HS-5 (cell line): ENCODE measurements at places on chromosomes 7 and 10.

DNA sequence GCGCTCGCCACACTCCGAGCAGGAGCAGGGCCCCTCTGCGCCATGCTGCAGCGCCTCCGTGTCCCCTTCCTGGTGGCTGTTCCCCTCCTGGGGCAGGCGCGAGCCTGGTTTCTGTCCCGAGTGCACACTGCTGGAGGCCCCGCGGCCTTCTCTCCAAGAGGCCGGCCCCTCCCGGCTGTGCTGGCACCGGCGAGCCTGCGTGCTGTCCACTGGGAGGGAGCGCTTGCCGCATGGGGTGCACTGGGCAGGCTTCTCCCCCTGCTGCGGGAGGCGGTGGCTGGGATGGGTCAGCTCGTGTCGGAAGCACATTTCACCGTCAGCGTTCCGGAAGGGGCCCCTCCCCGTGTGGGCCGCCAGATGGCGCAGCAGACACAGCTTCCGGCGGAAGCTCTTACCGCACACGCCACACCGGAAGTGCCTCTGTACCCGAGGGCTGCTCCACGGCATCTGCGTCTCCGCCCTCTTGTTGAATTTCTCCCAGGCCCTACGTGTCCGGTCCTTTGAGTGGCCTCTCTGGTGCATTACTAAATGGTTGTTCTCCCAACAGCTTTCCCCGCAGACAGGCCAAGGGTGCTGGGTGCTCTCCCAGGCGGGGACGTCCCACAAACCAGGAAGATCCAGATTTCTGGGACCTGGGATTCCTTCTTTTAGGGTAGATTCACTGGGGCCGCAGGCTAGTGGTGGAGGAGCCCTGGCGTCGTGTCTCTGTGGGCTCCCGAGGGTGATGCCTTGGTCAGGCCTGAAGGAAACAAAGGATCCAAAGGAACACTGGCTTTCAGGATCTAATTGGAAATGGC lies 18.7 kb downstream of the ZNF786 start:
- no peak for DNase-seq

DNA sequence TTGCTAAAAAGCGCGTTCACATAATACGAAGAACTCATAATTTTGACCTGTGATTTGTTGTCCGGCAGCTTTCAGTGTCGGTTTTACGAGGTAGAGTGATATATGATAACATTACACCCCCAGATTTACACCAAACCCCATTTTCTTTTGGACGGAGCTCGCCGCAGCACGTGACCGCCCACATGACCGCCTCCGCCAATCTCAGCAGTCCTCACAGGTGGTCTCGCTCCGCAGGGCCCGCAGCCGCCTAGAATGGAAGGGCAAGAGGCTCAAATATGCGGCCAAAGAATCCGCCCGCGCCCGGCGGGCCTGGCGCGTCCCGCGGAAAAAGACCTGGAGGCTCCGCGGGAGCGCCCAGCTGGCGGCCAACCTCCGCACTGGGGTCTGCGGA lies at the start of gene HOXA7:
HOXA7 (minus strand) TSS at position 168 of the 391 bp plus-strand sequence; CDS start at position 38, 130 bp downstream.
- DNase-seq, result peak; percentile 42

GRCh38 chr7:75762350-75762917 lies 9.6 kb downstream of the CCL26 start:
- no peak for DNase-seq

DNA sequence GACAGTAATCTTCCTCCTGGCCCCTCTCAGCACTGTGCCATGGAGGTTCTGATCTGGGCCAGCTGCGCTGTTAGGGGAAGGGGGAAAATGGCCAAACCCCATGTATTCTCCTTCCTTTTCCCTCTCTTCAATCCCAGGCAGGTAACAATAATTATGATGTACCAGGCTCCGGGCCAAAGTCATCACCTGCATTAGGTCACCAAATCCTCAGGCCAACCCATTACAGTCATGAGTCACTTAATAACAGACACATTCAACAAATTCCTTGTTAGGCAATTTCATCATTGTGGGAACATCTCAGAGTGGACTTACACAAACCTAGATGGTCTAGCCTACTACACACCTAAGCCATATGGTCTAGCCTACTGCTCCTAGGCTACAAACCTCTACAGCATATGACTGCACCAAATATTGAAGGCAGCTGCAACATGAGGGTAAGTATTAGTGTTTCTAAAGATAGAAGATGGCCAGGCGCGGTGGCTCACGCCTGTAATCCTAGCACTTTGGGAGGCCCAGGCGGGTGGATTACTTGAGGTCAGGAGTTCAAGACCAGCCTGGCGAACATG lies 2.2 kb upstream of the HSPB1 start:
- DNase-seq, result no peak

- no peak for DNase-seq
Measured at GRCh38 chr10:102421757-102422512, 1.3 kb downstream of the FBXL15 start.

- DNase-seq, result no peak
Measured at GRCh38 chr7:76380623-76380966, 21.8 kb upstream of the YWHAG start.

- DNase-seq, result no peak
Measured at GRCh38 chr10:35223016-35223415, 96.4 kb downstream of the CREM start.

DNA sequence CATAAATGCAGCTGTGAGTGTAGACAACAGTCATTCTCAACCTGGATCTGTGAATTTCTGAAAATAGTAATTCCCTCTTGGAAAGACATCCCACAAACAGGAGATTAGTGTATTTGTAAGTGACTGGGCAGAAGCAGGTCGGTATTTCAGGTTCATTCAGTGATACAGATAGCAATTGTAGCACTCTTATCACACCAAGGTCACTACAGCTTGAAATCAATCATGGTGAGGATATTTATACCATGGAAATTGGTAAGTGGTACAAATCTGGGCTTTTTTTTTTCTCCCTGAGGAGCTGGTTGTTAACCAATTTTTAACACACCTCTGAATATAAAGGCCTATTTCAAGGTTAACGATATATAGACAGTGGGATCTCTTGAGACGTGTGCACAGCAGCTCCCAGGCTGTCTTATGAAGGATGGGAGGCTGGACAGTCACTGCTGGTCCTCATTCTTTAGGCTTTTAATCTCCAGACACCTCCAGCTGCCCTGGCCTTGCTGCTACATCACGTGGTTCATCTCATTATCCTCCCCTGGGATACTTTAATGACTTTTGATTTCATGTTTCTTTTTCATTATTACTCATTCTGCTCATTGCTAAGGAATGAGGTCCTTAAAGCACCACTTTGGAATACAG lies 87.1 kb downstream of the ITGA8 start:
- no peak for DNase-seq

DNA sequence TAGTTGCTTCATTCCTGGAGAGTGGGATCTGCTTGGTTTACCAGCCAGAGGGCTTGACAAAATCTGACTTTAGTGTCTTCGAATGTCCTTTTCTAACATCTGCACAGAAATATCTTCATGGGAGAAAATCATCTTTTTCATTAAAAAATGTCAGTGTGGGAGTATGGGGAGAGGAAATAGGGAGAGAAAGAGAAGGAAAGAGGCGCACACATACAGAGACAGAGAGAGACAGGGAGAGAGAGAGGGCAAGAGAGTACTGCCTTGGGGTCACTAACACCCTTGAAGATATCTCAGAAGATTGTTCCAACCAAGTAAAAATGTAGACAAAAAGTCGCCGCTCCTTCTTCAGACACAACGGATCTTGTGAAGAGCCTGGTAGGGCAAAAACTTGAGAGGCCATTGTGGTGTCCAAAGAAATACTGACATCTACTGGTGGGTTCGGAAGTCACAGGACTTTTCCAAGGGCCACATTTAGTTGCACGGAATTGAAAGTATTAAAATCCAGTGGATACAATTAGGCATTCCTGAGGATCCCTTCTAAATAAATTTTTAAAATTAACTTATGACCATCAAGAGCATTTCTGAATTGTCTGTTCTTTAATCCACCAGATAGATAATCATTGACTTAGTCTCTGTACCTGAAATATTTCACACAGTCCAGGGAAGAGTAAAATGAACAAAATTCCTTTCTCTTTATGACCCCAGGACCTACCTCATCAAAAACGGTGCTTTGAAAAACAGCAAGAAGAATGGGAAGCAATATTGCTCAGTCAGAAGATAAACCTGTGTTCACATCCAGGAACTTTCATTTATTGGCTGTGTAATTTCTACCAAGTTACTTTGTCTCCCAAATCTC lies 29.7 kb downstream of the VIM start:
- DNase-seq, result peak; percentile 35

- DNase-seq, result no peak
Measured at GRCh38 chr10:78513986-78514385, 480.3 kb downstream of the RPS24 start.

DNA sequence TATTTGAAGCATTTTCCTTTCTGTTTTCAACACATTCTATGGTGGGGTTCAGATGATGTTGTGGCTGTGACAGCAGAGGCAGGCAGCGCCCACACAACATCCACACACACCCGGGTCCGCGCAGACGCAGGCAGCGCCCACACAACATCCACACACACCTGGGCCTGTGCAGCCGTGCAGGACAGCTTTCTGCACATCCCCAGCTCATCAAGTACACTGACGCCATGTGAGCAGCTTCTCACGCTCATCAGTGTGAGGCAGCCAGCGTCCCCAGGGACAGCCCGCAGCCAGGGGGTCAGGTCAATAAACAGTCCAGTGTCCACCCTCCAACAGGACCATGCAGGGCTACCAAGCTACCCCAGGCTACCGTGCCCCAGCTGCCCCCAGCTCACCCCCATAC lies 272.8 kb upstream of the TCERG1L start:
- no peak for DNase-seq

- DNase-seq, result peak; percentile 75
Measured at GRCh38 chr10:102776779-102777456, 33.2 kb downstream of the WBP1L start.

DNA sequence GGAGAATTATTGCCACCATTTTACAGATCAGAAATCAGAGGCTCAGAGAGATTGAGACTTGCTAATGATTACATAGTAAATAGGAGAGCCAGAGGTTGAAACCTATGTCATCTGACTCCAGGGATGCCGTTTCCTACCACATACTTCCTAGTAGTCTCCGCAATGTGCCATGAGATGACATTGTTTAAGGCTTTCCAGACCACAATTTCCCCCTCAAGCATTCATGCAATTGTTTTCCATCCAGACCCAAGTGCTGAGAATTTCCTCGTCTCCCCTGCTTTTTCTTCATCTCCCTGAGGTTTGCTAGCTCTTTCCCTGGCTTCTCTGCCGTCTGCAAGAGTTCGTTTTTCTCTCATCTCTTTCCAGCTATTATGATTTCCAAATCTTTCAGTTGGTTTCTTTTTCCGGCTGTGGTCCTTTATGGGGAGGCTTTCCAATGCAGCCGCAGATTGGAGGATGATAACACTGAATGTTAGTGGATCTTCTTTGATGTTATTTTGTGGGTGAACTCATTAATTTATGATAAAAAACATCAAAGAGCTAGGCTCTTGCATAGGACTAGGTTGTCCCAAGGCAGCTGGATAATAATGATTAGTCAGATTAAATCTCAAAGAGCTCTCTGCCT lies 6.9 kb upstream of the GOLGA7B start:
- no peak for DNase-seq

GRCh38 chr7:90624225-90624911 lies 28.2 kb downstream of the CDK14 start:
- no peak for DNase-seq

- no peak for DNase-seq
Measured at GRCh38 chr10:77075926-77076325, 561.7 kb downstream of the KCNMA1 start.

DNA sequence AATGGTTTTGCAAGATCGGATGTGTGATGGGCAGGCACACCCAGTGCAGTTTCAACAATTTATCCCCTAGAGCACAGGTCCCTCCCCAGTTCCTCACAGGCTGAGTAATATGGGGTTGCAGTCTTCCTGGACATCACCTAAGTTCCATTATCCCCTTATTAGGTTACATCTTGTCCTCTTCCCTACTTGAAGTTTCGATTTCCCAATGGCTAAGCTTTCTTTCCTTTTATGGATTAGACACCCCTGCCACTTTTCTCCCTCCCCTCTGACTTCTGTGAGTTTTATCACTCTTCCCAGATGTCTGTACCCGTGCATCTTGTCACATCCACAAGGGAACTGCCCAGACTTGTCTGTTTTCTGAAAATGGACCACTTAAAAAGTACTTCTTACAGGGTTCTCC lies 2.4 kb upstream of the NIPSNAP2 start:
- DNase-seq, result no peak

DNA sequence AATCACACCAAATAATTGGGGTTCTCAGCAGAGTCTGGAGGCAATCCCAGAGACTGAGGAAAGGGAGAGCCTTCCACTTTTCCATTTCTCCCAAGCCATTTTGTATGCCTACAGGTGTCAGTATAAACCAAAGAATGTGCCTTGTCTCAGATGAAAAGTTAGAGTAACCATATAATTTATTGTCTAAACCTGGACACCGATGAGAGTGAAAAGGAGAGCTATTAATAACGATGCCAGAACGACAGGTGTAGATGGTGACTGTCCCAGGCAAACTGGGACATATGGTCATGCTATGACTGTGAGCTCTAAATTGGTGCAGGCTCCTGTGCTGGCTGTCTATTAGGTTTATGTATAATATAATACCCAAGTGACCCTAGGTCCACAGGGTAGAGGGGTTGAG lies 219.6 kb downstream of the ARHGAP12 start:
- no peak for DNase-seq

GRCh38 chr10:71754562-71754961 lies 18.8 kb downstream of the VSIR start:
- DNase-seq, result no peak

DNA sequence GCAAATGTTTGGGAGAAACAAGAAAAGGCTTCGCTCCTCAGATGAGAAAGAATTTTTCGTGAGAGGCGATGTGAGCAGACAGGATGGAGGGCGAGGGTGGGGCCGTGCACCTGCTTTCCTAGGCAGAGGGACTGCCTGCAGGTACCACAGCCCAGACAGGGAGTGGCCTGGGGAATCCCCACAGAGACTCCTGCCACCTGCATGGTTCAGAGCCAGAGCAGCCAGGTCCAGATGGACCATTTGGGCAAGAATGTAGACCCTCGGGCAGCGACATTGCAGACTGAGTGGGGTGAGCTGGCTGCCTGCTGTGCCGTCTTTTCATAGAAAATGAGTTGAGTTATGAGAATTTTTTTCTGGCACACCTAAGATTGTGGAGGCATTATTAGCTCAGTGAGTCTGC lies 216.8 kb downstream of the SNX10 start:
- no peak for DNase-seq

- no peak for DNase-seq
Measured at GRCh38 chr7:106326594-106327537, 42.1 kb upstream of the NAMPT start.

GRCh38 chr7:12601302-12601869 lies 30.9 kb downstream of the SCIN start:
- no peak for DNase-seq

- DNase-seq, result no peak
Measured at GRCh38 chr10:129949891-129950291, 14.2 kb downstream of the EBF3 start.

DNA sequence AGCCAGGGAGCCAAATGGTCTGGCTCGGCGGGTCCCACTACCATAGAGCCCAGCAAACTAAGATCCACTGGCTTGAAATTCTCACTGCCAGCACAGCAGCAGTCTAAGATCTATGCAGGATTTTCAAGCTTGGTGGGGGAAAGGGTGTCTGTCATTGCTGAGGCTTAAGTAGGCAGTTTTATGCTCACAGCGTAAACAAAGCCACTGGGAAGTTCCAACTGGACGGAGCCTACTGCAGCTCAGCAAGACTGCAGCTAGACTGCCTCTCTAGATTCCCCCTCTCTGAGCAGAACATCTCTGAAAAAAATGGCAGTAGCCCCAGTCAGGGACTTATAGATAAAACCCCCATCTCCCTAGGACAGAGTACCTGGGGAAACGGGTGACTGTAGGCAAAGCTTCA lies 277.6 kb upstream of the PHF14 start:
- no peak for DNase-seq
